Tongue (tissue), 3 donors: ENCODE measurements at places on chromosomes 12 and 14. TPM values are rescaled to one million over a fixed set of nuclear protein-coding genes. Genes with fewer than 3 reads are reported as not detected.
A peak's percentile ranks its signal among the peaks of the same experiment; 100 is the strongest.

RIN3 gene
- 6.9 TPM for total RNA-seq

GRCh38 chr12:129413295-129413694 lies 490.5 kb downstream of the TMEM132D start:
- no peak for DNase-seq

GRIP1 gene
- 5.4 TPM for total RNA-seq

DNA sequence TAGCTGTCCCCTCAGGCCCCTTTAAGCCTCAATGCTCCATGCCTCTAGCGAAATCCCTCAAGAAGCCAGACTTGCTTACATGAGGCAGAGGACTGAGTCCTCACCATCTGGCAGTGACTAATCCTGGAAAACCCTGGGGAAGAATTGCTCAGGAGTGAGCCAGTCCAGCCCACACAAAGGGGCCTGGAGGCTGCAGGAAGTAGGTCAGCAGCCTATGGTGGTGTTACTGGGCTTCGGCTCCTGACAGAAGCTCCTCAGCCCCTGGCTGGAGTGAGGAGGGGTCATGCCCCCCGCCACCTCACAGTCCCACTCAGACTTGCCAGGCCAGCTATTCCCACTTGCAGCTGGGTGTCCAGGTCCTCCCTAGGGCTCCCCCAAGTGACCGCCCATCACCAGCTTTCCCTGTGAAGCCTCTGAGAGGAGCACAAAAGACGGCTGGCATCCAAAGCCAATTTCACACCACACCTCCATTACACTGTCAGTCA lies 250.5 kb downstream of the DPF3 start:
- DNase-seq = peak; percentile 12

TCL1B gene
- not detected for total RNA-seq

- no peak for DNase-seq
Measured at GRCh38 chr12:94240171-94240570, 91.8 kb downstream of the PLXNC1 start.

OR6C1 gene
- not detected for total RNA-seq

AKAP6 gene
- 230 TPM for total RNA-seq

- no peak for DNase-seq
Measured at GRCh38 chr12:26580619-26581018, 252.4 kb downstream of the ITPR2 start.

DNA sequence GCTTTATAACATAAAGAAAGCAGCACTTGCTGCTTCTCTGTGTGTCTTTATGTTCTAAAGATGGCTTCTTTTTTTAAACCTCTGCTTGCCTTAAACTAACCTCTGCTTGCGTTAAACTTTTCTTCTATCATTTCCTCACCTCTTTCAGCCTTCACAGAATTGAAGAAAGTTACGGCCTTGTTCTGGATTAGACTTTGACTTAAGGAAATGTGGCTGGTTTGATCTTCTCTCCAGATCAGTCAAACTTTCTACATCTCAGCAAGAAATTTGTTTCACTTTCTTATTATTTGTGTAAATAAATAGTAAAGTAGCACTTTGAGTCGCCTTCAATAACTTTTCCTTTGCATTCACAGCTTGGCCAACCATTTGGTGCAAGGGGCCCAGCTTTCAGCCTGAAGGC lies 64.2 kb downstream of the CMAS start:
- no peak for DNase-seq

DNA sequence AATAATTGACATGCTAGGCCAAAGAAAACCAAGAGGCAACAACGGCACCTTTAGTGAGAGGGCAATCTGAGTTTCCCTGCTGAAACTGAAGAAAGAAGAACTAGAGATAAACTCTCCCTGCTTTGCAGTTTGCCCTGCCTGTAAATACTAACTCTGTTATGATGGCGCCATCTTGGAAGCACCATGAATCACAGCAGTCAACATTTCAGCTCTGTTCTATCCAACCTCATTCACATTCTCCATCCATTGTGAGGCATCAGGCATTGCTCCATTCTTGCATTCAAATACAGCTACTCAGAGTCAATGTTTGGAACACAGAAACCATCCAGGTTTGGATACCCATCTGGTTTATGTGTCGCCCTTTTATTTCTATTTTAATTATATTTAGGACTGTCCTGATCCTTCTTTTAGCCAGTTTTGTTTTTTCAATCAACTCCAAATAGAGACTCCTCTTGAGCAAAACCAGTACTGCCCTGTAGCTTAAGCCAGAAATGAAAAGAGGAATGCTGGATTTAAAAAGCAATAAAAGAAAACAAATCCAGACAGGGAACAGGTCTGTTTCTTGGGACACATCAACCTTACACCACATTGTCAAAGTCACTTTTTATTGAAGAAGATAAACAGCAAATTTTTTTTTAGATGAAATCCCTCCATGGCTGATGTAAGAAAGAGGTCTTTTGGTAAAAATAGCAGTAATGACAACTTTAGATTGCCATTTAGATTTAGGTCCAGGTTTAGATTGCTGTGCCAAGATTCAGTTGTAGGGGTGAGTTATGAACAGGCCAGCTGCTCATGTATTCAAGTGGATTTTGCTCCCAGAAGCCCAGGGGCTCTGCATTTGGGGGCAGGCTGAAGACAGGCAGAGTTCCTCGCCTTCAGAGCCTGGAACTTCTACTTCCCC lies 33.3 kb upstream of the PPM1A start:
- DNase-seq = peak; percentile 69

CLEC2D gene
- 12.4 TPM for total RNA-seq

SYCP3 gene
- not detected for total RNA-seq

GRCh38 chr12:46559311-46559710 lies 186.7 kb upstream of the SLC38A2 start:
- DNase-seq = peak; percentile 64

- DNase-seq = no peak
Measured at GRCh38 chr12:78703820-78704525, 160.6 kb upstream of the SYT1 start.

YEATS4 gene
- 11.1 TPM for total RNA-seq

DNA sequence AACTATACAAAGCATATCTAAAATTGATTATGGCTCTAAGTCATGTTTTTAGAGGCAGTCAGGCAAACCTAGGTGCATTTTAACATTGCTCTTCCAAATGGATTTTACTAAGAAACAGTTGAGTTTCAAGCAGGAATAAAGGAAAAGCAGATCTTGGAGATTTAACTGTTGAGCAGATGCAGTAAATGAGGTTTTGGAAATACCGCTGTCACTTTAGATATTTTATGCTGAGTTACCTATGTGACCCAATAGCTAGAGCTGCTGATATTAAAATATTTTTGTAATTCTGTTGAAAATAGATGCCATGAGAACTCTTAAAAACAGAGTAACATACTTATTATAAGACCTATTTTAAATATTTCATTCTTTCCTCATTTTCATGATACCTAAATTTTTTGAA lies 181.4 kb downstream of the SYT1 start:
- no peak for DNase-seq

IL31 gene
- total RNA-seq = not detected

DNA sequence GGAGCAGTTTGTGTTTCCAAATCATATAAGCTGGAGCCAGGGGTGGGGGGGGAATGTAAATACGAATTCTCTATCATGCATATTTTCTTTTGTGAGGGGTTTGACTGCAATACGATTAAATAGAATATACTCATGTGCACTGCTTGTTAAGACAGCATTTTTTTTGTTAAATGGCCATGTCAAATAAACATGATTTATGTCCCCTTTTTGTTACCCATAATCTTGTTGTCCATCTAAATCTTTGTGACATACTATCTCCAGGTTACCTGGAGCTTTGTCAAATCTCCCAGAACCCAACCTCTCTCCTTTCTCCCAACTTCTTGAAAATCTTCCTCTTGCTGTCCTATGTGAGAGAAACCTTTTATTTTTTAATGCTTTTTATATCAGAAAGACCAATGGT lies 233.1 kb downstream of the SLC25A21 start:
- no peak for DNase-seq

PMCH gene
- total RNA-seq = not detected

HOXC9 gene
- total RNA-seq = not detected

TSHR gene
- total RNA-seq = 1.7 TPM

- no peak for DNase-seq
Measured at GRCh38 chr14:101830271-101830670, 68.8 kb downstream of the PPP2R5C start.

TESPA1 gene
- 0.92 TPM for total RNA-seq

- DNase-seq = no peak
Measured at GRCh38 chr14:88305528-88306322, 17.3 kb downstream of the KCNK10 start.

DNA sequence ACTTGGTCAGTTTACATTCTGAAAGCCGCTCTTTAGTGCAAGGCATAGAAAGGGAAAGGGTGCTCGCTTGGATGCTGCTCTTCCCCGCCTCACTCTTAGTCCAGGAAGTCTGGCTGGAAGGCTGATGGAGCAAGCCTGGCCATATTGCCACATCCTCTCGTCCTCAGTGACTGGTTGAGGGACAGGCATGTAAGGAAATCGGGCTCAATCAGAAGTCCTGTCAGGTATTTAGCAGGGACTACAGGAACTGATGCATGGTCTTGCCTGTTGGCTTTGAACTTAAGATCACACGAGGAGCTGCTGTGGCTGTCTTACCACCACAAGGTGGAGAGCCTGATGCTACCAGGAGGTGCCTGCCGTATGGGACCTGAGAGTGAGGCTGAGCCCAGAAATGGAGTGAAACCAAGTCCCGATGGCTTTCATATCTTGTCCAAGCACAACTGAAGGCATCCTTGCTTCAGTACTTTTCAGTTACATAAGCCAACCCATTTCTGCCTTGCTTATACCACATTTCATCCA lies 10.7 kb upstream of the C12orf75 start:
- DNase-seq = no peak

- DNase-seq = no peak
Measured at GRCh38 chr14:29853272-29853671, 74.4 kb downstream of the PRKD1 start.

DNA sequence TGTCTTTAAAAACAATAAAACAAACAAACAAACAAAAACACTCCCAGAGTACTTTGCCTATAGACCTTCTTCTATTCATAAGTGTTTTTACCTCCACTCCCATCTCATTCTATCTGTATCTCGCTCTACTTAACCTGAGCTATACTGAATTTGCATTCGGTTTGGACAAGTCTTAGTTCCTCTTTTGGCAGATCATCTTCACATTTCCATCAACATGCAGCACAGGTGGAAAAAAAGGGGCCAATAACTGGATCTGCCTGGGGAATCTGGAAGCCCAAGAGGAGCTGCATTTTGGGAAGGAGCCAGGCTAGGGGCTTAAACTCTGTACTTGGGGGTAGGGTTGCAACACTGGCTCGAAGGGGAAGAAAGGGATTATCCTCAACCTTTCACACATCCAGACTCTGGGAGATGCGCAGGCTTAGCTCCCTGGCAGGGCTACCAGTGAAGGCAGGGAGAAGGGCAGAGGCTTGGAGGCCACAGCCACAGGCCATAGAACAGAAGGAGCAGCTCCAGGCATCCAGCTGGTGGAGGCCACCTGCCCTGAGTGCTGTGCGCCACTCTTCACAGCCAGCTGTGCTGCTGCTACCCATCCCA lies 4.1 kb downstream of the NINJ2 start:
- DNase-seq = no peak

DNA sequence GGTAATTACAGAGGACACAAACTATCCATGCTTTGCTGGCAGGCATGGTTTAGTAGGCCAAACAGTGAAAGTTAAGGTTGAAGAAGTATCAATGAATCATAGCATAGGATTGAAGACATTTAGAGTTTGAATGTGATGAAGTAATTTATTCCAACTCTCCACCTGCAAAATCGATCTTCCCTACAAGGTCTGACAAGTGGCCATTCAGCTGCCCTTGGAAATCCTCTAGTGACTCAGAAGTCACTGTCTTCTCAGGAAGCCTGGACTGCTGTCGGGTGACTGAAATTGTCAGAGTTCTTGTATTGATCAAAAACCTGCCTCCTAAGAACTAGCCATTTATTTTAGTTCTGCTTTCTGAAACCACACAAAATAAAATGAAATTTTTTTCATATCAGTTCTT lies 17.7 kb upstream of the STXBP6 start:
- no peak for DNase-seq

- DNase-seq = no peak
Measured at GRCh38 chr14:96215452-96216244, 11.0 kb downstream of the BDKRB2 start.

DNA sequence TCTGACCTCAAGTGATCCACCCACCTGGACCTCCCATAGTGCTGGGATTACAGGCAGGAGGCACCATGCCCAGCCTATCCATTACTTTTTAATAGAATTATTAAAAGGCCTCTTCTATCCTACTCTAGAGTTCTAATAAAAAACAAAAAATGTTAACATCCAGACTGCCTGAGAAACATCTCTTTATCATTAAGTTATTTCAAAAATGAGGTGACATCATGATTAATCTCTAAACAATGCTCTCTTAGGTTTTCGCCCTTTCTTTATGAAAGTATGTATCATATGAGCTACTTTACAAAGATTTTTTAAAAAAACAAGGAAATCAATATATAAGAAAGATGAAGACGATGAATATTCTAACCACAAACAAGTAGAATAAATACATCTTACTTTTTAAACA lies 52.6 kb downstream of the FGD6 start:
- DNase-seq = no peak

MFAP5 gene
- total RNA-seq = 100 TPM

DNA sequence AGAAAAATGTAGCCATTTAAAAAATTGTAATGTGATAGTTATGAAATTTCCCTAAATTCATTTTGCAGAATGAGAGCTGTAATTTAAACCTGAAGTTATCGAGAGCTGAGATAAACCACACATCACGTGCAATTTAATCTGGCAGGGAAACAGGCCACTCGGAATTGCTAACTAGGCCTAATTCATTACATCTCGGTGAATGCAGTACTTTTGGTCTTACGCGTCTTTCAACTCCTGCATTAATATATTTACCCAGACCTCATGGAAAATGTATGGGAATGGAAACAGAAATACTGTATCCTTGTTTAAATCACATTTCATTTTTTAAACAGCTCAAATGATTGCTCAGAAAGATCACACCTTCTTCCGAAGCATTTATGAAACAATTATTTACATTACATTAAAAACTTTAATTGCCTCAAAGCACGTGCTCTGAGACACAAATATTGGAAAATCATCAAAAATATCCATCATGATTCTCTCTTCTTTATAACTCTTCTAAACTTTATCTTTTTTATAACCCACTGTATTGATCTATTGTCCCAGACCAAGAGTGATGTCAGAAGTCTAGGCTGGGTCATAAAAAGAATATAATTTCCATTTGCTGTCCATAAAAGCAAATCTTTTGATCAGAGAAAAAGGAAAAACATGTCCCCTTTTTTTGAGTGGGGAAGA lies 111.7 kb upstream of the MYL2 start:
- DNase-seq = no peak

DNA sequence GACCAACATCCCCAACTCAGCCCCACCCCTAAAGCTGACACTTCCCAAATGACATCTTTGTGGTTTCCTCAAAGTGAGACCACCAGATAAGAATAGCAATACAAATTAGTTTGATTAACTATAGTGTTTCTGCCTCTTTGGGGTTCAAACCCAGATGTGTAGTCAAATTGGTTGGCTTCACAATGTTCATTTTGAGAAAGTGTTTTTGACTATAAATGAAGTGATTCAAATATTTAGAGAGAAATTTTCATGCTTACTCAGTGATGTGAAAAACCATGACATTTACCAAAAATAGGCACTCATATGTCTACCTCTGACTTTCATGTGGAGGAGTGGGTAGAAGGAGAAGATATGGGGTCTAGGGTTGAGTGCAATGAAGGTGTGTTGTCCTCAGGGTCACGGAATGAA lies 218.4 kb downstream of the BCAT1 start:
- no peak for DNase-seq

ANKRD33 gene
- total RNA-seq = not detected

- DNase-seq = no peak
Measured at GRCh38 chr12:32062881-32063280, 43.8 kb upstream of the BICD1 start.

RNASE3 gene
- total RNA-seq = not detected

PAWR gene
- total RNA-seq = 27.7 TPM

CCDC92 gene
- total RNA-seq = 5.5 TPM

PDZRN4 gene
- total RNA-seq = 2.7 TPM

PROX2 gene
- total RNA-seq = not detected
